ENCODE measurements at places on chromosomes 7 and 10.
A peak's percentile ranks its signal among the peaks of the same experiment; 100 is the strongest.

DNA sequence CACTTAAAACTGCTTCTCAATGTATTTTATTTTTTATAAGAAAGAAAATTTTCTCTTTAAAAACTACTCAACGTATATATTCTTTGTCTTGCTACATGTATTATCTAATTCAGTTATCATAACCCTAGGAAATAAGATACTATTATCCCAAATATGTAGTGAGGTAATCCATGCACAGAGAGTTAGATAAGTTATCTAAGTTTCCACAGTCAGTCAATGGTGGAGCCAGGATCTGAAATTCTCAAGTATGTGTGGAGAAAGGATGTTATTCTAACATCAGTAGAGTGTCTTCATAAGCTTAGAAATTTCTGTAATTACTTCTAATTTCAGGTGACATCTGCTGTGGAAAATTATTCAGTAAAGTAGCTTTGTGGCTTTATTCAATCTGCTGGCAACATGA, 239.9 kb downstream of the CSTF2T start:
- DNase-seq = no peak

GRCh38 chr7:11620406-11621253, 211.4 kb downstream of the THSD7A start:
- DNase-seq = no peak

GRCh38 chr10:29881336-29881771, 178.0 kb downstream of the JCAD start:
- DNase-seq = no peak

GRCh38 chr7:73881352-73882046, 20.5 kb downstream of the TMEM270 start:
- DNase-seq = no peak

- DNase-seq = no peak
Measured at GRCh38 chr10:101649525-101650085, 45.4 kb downstream of the FBXW4 start.

DNA sequence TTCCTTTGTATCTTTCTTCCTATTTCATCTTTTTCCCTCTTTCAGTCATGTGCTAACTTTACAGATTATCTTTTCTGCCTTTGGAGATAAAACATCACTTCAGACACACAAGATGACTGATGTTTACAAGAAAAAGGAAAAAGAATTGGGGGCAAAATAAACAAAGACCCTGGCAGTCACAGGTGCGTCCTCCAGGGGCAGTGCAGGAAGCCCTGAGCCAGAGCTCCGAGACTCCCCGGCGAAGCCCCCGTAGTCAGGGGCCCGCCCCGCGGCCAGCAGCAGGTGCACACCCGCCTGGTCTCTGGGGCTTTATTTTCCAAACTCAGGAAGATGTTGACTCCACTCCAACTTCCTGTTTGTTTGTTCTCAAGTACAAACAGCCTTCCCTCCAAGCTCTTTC, 10.2 kb downstream of the STK32C start:
- DNase-seq = no peak

DNA sequence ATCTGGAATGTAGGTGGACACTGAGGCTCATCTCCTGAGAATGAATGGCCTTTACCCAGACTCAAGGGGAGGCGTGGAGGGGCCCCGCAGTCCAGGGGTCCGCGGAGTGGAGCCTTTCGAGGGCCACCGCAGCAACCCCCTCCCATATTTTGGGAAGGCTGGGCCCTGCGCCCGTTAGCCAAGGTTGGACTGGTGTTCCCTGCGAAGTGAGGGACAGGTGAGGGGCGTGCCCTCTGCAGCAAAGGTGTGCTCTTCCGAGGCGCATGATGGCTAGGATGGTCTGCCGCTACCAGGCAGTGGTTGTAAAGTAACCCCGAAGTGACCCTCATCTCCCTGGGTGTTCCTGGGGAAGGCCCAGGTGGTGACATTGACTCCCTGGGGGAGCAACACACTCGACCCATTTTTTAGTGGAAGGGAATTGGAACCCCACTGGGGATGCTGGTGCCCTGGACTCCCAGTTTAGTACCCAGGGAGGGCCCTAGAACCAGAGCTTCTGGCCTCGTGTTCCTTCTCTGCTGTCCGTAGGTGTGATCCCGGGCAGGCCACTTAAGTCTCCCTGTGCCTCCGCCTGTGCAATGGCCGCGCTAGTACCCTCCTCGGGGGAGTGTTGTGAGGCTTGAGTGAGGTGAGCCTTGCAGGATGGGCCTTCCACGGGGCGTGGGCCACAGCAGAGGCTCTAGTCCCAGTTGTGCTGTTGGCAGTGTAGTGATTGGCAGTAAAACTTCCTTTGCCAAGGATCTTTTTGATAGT, 779 bp downstream of the FAM241B start:
- DNase-seq = no peak

DNA sequence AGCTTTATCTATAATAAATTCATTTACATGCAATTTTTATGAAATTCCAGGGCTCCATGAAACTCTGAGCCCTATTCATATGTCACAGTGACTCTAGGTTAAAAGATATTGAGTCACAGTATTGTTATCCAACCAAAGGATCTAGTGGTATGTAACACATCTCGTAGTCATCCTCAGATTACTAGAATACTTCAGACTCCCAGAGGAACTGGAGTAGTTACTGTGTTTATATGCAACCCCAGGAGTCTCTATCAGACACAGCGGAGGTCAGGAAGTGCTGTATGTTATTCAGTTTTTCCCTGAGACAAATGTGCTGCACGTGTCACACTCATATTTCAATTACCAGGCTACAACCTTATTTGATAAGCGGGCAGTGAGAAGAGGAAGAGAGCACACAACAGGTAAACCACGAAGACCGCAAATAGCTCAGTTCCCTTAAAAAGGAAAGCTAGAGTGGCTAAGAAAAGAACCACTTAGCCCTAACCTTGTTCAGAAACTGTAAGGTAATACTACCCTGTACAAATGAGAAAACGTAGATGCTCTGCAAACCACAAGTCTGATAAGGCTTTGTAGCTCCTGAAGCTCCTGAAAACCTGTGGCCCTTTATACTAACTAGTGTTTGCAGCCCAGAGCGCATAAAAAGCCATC, 114.0 kb upstream of the CNTNAP2 start:
- no peak for DNase-seq

DNA sequence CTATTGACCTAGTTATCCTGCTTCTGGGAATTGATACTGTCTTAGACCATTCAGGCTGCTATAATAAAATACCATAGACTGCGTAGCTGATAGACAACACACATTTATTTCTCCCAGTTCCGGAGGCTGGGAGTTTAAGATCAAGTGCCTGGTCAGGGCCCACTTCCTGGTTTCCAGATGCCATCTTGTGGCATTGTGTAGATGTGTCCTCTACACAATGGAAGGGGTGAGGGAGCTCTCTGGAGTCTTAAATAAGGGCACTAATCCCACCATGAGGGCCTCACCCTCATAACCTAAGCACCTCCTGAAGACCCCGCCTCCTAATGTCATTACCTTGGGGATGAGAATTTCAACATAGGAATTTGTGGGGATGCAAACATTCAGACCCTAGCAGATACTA, 62.4 kb downstream of the SLC35B4 start:
- peak; percentile 52 for DNase-seq

- no peak for DNase-seq
Measured at GRCh38 chr7:108314049-108314448, 142.2 kb downstream of the NRCAM start.

GRCh38 chr7:23864973-23865372, 155.0 kb downstream of the STK31 start:
- DNase-seq = no peak

DNA sequence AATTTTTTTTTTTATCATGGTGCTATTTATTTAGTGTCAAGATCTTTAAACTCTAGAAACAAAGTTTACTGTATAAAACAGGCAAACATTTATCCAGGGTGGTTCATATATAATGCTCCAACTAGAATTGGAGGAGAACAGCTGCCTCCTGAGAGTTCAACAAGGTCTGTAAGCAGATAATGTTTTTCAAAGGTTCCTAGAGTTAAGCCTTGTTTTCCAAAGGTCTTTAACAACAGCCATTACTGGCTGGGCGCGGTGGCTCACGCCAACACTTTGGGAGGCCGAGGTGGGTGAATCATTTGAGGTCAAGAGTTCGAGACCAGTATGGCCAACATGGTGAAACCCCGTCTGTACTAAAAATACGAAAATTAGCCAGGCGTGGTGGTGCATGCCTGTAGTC, 316.7 kb downstream of the CCDC3 start:
- no peak for DNase-seq

DNA sequence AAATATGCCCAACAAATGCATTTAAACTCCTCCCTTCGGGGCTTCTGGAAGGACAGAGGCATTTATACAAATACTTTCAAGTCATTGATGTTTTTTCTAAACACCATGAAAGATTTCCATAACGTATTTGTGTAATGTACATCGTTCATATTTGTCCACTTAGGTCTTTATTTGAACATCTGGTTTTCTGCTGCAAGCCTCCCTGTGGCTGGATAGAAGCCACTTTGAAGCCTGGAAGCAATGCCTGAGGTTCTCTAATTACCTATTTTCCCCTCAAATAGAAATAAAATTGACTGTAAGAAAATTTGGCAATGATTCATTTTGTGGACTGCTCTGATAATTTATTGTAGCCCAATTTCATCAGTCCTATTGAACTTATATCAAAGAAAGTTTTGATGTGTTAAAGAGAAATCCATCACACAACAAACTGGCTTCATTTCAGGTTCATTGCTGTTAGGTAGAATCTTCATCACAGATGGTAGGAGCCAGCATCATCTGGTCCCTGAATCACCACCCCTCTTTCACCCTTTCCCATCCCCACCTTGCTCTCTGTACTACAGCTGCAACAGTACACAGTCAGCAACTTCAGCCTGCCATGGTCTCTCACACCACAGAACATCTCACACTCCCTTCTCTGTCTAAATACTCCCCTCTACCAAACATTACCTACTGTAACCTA, 186.0 kb upstream of the MGMT start:
- no peak for DNase-seq

- DNase-seq = no peak
Measured at GRCh38 chr10:130800281-130800680, 511.2 kb downstream of the TCERG1L start.

DNA sequence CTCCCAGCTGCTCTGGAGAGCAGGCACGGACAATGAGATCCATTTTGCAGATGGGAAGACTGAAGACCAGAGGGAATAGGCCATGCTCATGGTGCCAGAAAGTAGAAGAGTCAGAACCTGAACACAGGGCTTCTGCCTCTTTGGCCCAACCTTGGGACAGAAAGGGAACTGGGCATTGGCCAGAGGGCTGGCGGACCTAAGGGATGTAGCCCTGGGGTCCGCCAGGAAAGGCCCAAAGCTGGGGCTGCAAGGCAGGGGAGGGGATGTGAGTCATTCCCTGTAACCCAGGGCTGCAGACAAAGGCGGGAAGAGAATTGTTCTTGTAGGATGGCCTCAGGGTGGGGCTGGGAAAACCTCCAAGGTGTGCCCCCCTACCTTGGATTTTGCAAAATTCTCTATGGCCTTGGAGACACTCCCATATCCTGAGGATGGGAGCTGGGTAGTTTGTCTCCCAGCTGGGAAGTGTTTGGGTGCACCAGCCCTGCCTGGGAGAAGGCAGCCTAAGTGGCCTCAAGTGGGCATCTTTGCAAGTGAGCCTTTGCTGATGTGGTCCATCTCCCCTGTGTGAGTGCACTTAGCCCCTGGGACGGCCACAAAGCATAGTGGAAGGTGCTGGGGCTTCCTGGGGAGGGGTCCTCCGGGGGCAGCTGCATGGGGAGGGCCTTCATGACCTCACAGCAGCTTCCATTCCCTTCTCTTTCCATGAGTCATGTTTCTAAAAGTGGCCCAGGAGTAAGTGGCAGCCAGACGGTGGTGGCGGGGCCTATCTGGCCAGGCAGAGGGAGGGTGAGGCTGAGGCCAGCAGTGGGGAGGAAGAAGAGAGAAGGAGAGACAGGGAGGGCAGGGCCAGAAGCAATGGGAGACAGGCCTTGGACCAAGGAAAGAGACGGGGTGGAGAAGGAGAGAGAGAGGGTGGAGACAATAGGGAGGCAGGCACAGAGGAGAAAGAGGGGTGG, 9.2 kb downstream of the AQP1 start:
- DNase-seq = no peak

GRCh38 chr10:89241486-89242344, 9.9 kb downstream of the LIPA start:
- DNase-seq = peak; percentile 22

DNA sequence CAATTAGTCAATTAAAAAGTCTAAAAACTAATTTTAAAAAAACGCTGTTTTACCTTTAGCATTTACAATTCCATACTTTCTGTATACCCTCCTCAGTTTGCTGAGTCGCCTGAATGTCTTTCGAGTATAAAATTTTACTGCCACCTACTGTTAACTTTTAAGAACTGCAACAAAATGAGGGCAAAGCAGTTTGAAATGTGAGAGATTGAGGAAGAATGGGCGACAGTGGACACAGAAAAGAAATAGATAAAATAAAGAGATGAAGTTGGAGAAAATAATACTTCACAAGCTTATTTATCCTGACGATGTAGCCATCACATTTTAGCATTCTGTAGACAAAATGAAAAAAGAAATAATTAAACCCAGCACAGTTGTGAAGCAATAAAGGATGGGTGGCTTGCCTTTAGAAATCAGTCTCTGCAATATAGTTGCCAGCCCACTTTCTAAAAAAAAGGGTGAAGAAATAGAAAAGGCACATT, 110.8 kb upstream of the PTN start:
- peak; percentile 52 for DNase-seq

GRCh38 chr10:47283101-47283630, 16.8 kb upstream of the GDF10 start:
- DNase-seq = no peak

DNA sequence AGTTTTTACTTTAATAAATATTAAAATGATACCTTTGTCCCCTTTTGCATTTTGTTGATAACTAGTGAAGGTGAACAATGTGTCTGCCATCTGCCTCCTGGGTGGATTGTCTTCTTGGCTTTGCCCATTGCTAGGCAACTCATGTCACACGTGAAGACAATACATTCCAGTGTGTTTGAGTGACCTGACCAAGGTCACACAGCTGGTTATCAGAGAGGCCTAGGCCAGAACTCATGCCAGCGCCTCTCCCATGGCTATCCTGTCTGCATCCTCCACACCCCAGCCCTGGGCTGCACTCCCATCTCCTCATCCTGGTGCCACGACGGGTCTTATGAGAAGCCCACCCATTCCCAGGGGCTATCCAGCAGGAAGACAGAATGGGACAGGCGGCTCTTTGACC, 108.7 kb downstream of the PLCE1 start:
- no peak for DNase-seq

DNA sequence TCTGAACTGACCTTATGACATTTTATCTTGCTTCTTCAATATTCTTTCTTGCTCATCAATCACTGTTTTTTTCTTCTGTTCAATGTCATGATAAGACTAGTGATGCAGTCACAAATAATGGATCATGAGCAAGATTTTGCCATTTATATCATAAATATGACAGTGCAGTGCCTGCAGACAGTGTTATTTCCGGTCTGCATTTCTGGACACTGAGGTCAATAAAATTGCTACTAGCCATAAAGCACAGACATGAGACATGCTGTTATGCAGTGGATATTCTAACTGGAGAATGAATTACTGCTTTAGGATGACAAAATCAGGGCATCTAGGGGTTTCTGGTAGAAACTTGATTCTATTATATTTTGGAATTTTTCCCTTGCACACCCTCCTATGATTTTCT, 1509.7 kb upstream of the LRRTM3 start:
- no peak for DNase-seq

- DNase-seq = peak; percentile 48
Measured at GRCh38 chr7:42886129-42886528, 25.7 kb downstream of the C7orf25 start.

Data from NB4 (cell line).